Panc1 (cell line): ENCODE measurements at places on chromosomes 16 and 17. TPM values are rescaled to one million over a fixed set of nuclear protein-coding genes. Genes with fewer than 3 reads are reported as not detected.
A peak's percentile ranks its signal among the peaks of the same experiment; 100 is the strongest.

- DNase-seq, result no peak
Measured at GRCh38 chr17:1487939-1488825, 4.3 kb downstream of the MYO1C start.

KRTAP4-5 gene
- total RNA-seq, result not detected

GRCh38 chr17:80712606-80713005 lies 168.0 kb downstream of the RPTOR start:
- DNase-seq, result no peak

DNA sequence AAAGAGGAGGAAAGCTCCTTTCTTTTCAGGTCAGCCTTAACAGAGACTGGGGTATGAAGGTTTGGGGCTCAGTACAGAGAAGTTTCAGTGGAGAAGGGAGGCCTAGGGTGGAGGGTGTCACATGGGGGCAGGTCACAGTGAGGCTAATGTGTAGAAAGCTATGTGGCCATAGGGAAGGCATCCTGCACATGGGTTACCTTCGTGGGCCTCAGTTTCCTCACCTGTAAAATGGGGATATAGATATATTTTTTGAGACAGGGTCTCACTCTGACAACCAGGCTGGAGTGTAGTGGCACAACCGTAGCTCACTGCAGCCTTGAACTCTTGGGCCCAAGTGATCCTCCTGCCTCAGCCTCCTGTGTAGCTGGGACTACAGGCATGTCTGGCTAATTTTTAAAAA lies 41.8 kb downstream of the EMP2 start:
- no peak for DNase-seq

DNA sequence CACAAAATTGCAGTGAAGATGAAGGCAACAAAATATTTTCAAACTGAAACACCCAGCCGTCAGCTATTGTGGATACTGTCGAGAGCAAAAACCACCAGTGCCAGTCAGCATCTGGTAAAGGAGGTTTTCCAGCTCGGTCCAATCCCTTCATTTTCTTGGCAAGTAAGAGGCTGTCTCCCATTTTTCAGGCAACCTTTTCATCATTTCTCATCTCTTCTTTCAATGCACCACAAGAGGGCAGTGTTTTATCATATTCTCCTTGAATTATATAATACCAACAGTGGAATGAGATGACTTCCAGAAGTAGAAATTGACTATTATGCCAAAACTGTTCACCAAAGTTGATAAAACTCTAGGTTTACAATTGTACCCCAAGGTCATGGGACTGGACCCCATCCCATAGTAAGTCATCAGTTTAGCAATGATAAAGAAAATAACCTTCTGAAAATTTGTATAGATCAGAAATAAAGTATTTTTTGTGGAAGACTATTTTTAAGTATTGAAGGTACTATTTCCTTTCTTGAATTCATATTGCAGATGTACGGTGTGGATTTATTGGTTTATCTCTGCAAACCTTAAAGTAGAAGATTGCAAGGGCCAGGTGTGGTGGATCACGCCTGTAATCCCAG lies 16.8 kb downstream of the NQO1 start:
- no peak for DNase-seq

DNA sequence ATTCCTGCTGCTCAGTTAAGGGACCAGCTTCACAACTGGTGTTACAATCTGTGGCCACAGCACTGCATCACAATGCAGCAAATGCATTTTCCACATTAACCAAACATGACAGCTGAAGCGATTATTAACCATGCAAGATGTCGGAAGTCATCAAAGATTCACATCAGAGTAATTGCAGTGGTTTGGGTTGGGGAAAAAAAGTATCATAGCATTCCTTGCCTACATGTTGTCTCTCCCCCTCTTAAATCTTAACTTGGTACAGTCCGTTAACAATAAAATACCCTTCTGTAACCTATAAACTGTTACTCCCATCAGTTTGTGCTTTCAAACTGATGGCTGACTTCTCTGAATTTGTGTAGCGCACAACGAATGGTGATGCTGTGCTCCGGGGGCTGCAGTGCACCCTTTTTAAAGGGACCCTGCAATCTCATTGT lies 51.6 kb downstream of the NUP93 start:
- no peak for DNase-seq

PRDM7 gene
- total RNA-seq, result not detected

KRTAP1-5 gene
- not detected for total RNA-seq

MPO gene
- total RNA-seq, result not detected

DNA sequence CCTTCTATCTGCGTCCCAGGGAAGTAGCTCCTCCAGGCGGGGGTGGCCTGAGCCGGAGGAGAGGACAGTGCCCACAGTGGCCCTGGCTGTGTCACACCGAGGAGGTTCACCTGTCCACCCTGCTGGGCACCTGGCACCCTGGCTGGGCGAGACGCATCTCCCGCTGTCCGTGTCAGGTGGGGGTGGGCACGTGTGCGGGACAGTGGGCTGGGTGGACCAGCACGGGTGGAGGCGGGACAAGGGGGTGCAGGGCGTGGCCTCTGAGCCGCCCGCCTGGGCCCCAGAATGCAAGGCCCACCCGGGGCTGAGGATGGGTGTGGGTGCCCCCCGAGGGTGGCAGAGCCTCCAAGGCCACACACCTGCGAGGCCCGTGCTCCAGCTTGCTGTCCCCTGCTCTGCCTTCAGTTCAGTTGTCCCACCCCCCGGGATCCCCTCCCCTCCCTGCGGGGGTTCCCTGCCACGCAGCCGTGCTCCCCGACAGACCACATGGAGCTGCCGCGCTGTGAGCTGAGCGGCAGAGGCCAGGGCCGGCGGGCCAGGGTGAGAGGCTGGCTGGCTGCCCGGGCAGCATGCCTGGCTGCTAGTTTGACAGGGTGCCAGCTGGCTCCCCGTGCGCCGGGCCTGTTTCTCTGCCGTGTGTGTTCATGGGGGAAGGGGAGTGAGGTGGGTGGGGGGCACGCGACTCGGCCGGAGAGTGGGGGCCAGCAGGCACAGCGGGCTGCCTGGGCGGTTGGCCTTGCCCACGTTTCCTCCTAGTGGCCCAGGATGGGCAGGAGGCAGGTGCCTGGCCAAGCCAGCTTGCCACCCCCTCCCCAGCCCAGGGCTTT lies 33.9 kb downstream of the BAHCC1 start:
- no peak for DNase-seq

- no peak for DNase-seq
Measured at GRCh38 chr17:17127730-17128291, 78.3 kb downstream of the PLD6 start.

MT1E gene
- 170 TPM for total RNA-seq

CMTM1 gene
- 7.1 TPM for total RNA-seq

DNA sequence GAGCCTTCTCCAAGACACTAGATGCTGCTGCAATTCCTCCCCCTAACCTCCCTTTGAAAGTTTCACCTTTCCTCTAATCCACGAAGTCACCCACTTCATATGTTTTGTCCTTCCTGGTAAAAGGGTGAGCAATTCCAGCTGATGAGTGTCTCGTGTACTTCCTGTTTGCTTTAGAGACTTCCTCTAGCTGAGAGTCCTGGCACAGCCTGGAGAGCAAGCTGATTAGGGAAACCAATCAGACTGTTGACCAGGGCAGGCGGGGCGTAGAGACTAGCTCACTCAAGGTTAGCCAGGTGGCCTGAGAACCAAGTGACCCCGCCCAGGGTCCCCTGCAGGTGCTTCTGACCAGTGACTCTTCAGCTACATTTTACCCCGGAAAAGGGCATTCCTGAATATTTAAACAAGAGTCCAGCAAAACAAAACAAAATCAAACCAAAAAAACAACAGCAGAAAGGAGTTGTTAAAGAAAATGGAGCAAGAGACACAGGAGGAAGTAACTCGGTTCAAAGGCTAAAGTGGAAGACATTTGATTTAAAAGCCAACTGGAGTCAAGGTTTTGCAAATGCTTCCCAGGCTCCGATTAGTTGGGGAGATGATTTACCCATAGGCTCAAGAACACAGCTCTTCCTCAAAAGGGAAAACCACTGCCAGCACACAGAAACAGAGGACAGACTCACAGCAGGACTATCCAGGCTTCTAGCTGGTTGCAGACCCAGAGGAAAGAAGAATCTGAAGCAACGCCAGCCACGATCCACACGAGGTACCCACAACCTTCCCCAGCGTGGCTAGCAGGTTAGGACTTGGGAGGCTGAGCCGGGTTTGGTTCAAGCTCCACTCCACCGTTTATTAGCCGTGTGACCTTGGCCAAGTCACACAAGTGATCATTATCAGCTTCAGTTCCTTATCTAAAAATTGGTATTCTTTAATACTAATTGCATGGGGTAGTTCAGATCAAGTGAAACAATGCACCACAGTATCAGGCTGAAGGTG lies 13.4 kb downstream of the HSPB9 start:
- peak; percentile 22 for DNase-seq

- no peak for DNase-seq
Measured at GRCh38 chr16:12529582-12529981, 274.1 kb downstream of the CPPED1 start.

- DNase-seq, result no peak
Measured at GRCh38 chr17:42132941-42133340, 10.3 kb downstream of the HSPB9 start.

DNA sequence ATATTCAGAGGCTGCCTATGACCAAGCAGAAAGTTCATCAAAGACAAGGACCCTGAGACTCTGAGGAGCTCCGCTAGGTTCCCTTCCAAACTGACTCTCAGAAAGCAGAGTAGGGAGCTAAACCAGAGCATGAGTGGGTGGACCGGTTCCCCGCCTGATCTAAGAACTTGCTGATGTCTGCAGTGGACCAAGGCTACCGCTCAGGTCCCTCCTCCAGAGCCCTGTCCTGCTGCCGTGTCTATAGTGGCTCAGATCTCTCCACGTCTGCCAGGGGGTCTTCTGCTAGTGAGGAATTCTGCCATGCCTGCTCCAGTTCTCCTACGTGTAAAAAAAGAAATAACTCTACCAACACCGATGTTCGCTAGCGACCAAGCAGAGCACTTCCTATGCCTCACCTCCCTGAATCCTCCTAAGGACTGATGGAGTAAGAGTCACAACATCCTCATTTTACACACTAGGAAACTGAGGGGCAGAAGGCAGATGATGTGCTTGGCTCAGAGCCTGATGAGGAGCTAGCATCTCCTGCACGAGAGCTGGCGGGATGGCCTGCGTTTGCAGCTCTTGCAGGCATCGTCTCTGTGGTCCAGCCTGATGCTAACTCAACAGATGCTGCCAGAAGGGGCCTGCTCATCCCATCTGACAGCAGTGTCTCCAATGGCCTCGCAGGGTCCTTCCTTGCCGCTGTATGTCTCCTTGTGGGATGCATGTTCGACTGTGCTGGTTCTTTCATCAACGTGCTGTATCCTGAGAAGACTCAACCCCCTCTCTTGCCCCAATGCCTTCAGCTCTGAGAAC lies 265.5 kb downstream of the C16orf95 start:
- DNase-seq, result no peak

DNA sequence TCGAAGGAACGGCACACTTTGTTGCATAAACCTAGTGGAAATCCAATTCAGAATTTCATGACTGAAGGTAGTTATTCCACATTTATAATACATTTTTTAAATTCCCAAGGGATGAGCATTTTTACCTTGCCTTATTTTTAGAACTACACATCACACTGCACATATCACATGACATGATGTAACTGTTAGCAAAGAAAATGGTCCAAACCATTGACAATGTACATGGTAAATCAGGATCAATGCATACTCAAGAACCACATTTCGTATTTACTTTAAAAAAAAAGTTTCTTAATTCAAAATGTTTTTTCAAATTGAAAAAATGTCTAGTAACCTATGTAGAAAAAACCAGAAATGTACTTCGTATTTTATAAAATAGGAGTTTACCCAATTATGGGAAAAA lies 2.5 kb downstream of the KANSL1 start:
- no peak for DNase-seq
